ENCODE measurements at places on chromosomes 12 and 14.
A peak's percentile ranks its signal among the peaks of the same experiment; 100 is the strongest.

DNA sequence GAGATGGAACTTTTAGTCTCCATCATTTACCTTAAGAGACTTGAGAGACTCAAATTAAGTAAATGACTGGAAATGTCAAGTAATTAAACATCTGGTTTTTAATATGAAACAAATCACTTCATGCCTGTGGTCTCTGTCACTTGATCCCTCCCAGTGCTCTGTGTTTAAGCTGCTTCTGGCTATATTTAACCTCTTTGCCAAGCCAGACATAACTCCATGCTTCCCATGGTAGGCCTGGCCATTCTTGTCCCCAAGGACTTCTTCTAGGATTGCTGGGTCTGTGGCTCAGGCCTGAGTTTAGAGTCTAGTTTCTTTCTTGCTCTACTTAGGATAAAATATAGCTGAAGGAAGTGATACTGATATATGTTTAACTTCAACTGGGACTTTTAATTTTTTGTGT, 1013.6 kb downstream of the FLRT2 start:
- DNase-seq = no peak

DNA sequence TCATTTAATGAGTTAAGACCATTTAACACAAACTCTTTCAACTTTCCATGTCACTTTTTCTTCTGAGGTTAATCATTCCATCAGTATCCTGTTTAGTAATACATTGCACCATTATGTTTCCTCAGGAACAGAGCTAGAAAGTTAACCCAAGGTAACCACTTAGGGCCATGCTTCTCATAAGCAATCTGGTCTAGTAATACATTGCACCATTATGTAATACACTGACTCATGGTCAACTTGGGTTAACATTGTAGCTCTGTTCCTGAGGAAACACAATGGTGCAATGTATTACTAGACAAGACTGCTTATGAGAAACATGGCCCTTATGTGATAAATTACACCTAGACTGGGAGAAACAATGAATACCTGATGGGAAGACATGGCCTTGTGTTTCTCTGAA, 21.7 kb downstream of the ERH start:
- no peak for DNase-seq

DNA sequence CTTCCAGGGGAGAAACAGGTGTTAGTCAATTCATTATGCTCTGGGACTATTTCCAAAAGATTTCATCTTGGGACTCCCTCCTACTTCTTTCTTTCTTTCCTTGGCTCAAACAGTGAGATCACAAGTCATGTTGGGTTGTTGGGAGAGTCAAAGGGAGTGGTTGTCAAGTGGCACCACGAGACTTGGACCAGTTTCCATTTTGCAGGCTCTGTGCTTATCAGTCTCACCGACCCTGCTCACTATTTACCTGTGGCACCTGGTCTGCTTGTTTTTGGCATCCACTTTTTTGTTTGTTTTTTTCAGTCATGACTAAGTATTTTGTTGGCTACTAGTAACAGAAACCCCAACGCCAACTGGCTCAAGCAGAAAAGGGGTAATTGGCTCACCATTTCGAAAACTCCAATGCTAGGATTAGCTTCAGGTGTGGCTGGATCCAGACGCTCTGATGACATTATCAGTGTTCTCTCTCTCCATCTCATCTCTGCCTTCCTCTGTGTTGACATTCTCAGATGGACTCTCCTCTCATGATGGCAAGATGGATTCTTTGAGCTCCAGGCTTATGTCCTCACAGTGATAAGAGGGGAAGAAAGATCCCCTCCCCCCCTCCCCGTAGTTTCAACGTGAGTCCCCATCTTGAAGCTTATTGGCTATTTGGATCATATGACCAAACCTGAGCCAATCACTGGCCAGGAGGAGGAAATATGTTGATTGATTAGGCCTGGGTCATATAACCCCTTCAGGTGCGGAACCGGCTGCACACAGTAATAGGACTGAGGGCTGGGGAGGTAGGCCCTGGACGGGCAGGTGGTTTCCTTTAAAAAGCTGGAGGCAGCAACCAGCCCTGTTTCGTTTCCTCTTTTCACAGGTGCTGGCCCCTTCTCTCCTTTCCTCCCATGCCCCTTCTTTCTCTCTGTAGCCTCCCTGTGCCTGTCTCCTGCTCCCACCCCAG, 84.2 kb downstream of the AACS start:
- no peak for DNase-seq

GRCh38 chr14:77593501-77593961, 22.9 kb downstream of the SPTLC2 start:
- peak; percentile 88 for DNase-seq

DNA sequence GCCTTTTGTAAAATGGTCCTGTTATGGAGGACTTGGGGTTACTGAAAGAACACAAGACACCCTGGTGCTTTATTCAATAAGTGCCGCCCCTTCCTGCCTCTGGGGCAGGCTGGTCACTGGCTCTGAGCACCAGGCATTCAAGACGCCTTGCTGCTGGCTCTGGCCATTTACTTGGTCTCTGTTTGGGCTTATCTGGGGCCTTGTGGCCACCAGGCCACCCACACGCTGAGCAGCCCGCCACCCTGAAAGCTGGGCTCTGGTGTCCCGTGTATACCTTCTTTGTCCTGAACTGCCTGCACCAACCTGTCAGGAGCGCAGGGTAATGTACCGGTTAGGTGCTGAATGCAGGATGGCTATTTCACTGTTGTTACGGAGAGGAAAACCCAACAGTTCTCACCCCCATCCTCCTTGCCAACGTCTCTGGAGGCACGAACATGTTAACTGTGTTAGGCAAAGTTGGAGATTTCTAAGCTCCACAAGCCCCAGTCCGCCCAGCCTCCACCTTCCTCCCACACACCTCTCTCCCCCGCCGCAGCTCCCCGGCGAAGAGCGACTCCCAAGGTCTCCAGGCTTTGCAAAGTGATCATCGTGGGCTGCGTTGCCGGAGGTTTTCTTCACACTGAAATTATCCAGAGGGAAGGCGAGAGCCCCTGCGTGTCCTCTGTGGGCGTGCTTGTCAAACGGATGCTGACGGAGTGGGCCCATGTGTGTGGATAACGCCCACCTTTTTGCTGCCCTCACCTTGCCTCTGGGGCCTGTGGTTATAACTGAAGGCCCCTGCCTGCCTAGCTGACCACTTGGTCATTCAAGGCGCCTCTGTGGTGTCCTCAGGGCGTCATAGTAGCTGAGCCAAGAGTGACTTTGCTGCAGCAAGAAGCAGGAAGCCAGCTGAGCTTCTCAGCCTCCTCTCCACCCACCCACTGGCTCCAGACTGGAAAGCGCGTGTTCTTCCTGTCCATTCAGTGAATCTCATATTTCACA, 18.8 kb upstream of the BEGAIN start:
- no peak for DNase-seq

DNA sequence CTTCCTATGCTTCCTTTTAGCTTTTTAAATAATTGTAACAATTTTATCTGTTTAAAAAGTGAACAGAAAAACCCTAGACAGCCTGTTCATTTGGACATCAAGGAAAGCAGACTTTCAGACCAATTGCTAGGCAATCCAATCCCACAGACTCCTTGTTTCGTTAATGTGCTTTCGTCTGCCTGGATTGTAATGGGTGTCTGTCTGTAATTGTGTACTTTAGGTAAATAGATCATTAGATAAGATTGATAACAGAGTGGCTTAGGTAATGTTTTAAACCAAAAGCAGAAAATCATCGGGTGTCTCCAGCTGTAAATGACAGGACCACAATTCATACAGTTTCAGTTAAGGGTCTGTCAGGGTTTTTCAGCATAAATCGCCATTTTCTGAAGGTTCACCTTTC, 19.6 kb downstream of the CCDC60 start:
- DNase-seq = no peak

DNA sequence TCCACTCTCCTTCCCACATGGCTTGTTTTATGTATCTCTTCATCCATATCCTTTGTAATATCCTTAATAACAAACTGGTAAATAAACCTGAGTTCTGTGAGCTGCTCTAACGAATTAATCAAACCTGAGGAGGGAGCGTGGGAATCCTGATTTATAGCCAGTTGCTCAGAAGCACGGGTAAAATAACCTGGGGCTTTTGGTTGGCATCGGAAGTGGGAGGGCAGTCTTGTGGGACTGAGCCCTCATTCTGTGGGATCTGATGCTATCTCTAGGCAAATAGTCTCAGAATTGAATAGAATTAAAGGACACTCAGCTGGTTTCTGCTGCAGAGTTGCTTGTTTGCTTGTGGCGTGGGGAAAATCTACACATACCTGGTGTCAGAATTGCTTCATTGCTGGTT, 17.5 kb upstream of the LDHB start:
- DNase-seq = no peak

- peak; percentile 47 for DNase-seq
Measured at GRCh38 chr12:92551853-92552397, 150.9 kb upstream of the PLEKHG7 start.

- no peak for DNase-seq
Measured at GRCh38 chr12:53227836-53228235, 4.2 kb downstream of the RARG start.

DNA sequence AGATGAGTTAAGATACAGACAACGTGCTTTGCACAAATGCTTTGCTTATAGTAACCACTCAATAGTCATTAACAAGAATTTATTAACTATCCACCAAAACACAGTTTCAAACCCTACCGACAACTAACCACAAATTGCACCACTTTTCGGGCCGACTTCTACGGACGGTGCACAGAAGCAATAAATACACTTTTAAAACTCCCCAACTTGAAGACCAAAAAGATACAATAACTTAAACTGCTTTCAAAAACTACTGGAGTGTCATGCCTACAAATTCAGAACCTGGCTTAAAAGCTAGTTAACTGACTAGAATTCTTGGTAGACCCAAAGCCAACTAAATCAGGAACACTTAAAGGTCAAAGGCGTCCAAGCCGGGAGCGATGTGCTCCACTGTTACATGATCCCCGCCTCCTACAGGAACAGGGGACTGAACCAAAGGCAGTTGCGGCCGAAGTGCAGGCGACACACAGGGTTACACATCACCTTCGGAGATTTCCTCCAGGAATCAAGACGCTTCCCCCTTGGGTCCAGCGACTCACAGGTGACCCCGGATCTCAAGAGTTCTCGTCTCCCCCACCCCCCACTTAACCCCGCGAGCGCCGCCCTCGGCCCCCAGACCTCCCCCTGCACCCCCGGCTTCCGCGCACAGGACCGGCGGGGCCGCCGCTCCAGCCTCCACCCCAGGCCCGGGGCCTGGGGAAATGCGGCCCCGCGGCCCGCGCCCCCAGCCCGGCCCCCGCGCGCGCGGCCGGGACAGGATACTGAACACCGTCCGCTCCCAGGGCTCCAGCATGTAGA, 507 bp downstream of the SPTSSA start:
- DNase-seq = peak; percentile 59
